Islet precursor cell (in vitro differentiated cells): ENCODE measurements at places on chromosomes 6 and 20.

- no peak for DNase-seq
Observed at GRCh38 chr6:70310063-70310694, 7.3 kb upstream of the COL9A1 start.

DNA sequence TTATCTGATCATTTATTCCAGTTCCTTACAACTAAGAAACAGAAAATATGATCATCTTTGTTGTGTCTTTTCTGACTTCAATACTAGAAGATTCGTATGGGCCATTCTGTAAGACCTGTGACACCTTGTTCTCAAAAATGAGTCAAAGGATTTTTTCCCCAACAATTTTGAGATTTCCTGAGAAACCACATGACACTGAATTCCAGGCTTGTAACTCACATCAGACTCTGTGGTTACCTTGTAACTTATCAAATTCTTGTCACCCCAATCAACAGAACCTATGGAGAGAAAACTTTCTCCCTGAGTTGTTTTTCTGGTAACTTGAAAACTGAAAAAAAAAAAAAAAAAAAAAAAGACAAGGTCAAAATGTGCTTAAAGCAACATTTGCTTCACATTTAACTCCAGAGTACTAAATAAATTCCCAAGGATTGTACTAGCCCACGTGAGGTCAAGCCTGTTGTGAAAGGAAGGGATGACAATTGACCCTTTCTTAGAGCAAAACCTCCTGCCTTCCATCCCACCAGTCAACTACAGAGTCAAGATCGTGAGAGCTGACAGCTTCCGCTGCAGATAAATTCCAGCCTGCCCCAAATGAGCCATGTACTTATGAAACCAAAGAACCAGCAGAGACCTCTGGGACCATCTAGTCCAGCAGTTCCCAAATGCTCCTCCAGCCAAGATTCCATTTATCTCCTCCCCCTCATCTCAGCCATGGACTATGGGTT lies 140.3 kb downstream of the TBX18 start:
- DNase-seq = peak; percentile 62

GRCh38 chr6:121443971-121444541 lies 8.6 kb downstream of the GJA1 start:
- DNase-seq = no peak

- no peak for DNase-seq
Observed at GRCh38 chr20:18543932-18544331, 23.3 kb upstream of the SMIM26 start.

- DNase-seq = no peak
Observed at GRCh38 chr20:8095648-8096572, 36.2 kb upstream of the PLCB1 start.

GRCh38 chr6:14933183-14933544 lies 312.7 kb upstream of the JARID2 start:
- DNase-seq = no peak

DNA sequence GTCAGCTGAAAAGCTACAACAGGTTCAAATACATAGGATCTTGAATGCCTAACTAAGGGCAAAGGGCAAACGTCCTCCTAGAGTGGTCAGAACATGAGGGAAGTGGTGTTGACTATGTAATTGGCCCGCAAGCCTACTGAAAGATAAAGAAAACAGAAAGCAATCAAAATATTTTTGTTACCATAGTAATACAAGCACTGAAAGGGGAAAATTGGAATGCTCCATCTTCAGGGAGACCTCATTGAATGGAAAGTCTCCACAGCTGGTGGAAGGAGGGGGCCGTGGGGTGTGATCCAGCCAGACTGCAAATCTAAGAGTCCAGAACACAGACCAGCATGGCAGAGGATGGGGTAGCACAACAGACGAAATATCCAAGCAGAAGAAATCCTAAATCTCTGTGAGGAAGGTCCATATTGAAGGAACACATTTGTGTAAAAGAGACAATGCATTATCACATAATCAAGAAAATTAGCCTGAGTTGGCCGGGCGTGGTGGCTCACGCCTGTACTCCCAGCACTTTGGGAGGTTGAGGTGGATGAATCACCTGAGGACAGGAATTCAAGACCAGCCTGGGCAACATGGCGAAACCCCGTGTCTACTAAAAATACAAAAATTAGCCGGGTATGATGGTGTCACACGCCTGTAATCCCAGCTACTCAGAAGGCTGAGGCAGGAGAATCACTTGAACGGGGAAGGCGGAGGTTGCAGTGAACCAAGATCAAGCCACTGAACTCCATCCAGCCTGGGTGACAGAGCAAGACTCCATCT lies 39.5 kb downstream of the MTFR2 start:
- no peak for DNase-seq

DNA sequence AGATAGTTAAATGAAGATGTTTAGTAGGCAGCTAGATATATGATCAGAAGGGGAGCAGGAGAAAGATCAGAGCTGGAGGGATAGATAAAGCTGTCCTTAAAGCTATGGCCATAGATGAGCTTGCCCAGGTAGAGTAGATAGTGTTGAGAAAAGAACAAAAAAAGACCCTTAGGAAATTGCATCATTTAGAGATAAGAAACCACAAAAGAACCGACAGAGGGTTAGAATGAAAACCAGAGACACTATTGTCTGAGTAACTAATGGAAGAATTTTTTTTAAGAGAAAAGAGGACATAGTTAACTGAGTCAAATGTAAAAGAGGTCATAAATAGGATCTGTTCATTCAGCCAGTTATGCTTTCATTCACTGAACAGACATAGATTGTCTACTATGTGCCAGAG lies 101.8 kb downstream of the TNFAIP3 start:
- no peak for DNase-seq

- DNase-seq = no peak
Observed at GRCh38 chr6:27994616-27995015, 37.6 kb downstream of the OR2B6 start.

GRCh38 chr20:595330-596308 lies 14.5 kb downstream of the TCF15 start:
- peak; percentile 48 for DNase-seq

DNA sequence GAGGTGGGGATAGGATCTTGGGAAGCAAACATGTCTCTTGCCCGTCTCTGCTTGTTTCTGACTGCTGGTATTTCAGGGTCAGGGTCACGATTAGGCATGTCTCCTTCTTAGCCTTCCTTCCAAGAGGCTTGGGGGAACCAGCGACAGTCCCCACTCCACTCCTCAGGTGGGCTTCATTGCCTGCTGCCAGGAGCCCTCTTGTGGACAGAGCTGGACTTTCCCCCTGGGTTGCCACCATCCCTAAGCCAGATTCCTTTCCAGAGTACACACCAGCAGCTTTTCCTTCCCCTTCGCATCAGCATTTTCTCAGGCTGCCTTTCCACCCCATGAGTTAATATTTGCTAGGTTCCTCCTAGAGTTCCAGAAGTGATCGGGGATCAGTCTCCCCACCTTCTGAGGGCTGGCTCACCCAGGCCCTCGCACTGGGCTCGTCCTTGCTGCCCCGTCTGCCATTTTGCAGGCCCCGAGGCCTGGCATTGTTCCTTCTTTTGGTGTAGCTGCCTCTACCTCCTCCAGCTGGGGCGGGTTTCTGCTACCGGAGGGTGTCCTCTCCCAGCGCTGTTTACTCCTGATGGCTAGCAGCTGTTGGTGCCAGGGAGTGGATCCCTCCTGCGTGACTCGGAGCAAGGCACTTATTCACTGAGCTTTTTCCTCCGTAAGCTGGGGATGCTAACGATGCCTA lies 8.8 kb upstream of the C20orf144 start:
- peak; percentile 86 for DNase-seq

GRCh38 chr6:165181951-165182414 lies 127.4 kb downstream of the C6orf118 start:
- no peak for DNase-seq

DNA sequence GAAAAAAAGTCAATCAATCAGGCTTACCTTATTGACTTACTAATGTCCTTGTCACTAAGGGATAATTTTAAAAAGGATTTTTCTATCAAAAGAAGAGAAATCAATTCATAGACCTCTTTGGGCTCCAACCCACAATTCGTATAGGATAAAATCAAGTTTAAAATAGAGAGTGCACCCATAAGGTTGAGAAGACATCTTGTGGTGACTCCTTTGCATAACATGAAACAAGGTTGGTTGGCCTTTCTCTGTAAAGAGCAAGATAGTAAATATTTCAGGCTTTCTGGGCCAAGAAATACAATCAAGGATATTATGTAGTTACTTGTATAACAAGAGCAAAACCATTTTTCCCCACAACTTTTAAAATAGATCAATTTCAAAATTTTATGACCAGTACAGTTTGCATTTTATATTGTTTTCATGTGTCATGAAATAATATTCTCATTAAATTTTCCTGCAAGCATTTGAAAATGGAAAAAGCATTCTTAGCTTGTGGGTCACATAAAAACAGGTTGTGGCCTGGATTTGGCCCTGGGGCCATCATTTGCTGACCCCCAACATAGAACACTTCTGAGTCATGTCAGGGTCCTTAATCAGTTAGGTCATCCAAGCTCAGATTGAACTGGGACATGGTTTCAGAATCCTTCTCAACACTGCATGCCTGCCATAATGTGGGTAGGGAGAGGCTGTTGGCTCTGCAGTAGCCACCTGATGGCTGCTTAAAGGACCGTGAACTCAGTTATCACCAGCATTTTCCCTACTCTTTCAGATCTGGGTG lies 76.7 kb downstream of the MYB start:
- DNase-seq = no peak

GRCh38 chr20:47266847-47267515 lies 89.5 kb downstream of the ZMYND8 start:
- DNase-seq = no peak

DNA sequence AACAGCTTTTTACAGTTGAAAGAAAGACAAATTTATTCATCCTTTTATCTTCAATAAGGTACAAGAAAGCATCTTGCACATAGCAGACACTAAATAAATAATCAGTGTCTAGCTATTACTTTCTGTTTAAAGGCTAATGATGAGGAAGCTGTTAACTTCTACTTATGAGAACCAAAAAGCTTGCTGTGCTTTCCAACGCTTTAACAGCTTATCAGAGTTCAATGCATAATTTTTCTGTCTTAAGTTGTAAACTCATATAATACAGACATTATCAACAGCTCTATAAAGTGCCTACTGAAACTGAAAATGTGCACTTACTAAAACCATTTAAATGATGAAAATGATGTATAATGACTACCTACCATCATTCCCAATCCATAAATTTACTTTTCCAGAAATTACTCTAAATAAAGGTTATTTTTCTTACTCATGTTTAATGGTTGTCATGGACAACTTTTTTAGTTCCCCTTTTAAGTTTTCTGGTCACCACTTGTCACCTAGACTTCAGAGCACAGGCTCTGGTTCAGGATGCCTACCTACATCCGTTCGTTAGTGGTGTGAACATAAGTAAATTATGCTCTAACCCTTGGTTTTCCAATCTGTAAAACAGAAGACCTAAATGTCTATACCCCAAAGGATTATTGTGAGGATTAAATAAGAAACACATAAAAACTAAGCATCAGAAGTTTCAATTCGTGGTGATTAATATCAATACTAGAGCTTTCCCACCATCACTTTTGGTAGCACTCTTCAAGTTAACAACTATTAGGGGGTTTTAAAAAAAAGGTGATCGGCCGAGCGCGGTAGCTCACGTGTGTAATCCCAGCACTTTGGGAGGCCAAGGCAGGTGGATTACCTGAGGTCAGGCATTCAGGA lies 8.0 kb downstream of the PNISR start:
- no peak for DNase-seq

DNA sequence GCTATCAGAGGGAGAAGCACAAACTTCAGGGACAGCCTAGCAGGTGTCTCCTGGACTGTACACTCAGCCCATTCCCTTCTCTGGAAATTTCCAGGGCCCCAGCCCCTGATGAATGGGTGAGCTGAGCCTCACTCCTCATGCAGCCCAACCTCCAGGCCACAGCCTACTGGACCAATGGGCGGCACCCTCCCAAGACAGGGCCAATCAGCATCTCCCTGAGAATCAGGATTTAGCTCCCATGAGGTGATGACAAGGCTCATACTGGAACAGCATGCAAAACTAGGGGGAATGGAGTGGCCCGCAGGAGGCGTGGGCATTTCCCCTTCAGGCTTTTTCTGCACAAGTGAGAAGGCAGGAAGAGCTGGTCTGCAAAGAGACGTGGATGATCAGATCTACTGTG lies 29.0 kb downstream of the NFATC2 start:
- no peak for DNase-seq

GRCh38 chr6:49849213-49849907 lies 17.0 kb downstream of the CRISP1 start:
- DNase-seq = no peak

DNA sequence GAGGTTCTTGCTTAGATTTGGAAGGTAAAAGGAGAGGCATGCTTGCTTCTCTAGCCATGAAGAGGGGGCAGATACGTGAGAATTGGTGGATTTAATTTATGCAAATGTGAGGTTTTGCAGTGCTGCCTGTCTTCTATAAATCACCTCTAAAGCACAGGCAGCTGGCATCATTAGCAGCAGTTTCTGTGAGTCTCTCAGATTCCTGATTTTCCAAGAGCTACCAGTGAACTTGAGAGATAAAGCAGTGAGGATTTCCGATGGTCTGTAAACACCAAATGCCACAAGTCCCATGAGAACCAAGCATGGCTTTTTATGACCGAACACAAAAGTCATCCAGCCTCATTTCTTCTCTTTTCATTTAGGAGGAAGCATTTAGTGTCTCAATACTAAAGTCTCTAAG lies 3.2 kb upstream of the SIRPB2 start:
- no peak for DNase-seq

- DNase-seq = peak; percentile 74
Observed at GRCh38 chr6:28161410-28162079, 19.9 kb downstream of the ZKSCAN8 start.

- no peak for DNase-seq
Observed at GRCh38 chr6:74409447-74409846, 713.4 kb downstream of the CD109 start.

- DNase-seq = no peak
Observed at GRCh38 chr6:150372051-150372450, 3.2 kb downstream of the IYD start.

GRCh38 chr6:48178700-48179099 lies 67.7 kb upstream of the PTCHD4 start:
- no peak for DNase-seq

DNA sequence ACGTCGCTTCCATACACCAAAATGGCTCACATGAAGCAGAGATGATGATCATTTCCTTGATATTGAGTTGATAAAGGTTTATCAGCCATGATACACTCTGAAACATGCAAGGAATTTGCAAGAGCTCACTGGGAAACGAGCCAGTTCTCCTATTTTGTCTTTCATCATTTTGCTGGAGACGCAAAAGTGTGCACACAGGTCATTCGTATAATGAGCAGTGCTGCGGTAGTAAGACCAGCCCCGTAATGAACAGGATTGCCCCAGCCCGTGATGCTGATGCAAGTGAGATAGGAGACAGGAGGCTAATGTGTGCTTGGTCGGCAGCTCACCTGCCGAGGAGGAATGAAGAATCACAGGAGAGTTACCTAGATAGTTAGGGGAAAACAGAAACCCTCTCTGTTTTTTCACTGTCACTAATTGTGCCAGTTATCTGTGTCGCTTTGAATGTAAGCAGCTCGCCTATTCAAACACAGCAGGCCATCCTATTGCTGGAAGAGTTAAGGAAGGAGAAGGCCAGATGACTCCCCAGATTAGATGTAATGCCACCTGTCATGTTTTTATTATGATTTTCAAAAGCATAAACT lies 391.8 kb downstream of the SAMD5 start:
- DNase-seq = no peak
